ENCODE measurements at places on chromosomes 1 and 21. TPM values are rescaled to one million over a fixed set of nuclear protein-coding genes. Genes with fewer than 3 reads are reported as not detected.

- DNase-seq, result no peak
These were observed 21.1 kb upstream of the EPHB2 start for GRCh38 chr1:22689505-22689904.

DNA sequence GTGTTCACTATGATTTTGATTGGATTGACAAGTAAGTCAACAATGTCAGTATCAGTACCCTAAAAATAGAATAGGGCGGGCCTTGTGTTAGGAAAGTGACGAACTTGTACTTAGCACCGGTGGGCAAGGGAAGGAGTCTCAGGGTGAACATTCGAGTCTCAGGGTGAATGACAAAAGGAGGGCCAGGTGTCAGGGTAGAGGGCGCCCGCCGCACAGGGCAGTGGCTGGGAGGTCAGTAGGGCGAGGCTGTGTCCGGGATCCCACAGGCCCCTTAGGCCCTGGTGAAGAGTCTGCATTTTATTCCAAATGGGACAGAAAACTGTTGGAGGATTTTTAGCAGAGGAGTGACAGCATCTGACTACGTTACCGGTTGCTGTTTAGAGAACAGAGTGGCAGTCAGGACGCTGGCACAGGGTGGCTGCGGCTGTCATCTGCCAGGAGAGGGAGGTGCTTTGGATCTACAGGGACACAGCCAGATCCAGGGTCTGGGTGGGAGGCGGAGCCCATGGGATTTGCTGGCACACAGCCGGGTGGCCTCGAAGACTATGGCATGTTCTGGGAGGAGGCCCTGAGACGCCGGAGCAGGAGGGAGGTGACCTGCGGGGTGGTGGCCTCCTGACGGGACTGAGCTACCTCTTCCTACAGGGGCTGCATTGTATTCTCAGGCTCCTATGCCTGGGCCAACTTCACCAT, 11.0 kb downstream of the AGTRAP start:
- DNase-seq, result no peak

DNA sequence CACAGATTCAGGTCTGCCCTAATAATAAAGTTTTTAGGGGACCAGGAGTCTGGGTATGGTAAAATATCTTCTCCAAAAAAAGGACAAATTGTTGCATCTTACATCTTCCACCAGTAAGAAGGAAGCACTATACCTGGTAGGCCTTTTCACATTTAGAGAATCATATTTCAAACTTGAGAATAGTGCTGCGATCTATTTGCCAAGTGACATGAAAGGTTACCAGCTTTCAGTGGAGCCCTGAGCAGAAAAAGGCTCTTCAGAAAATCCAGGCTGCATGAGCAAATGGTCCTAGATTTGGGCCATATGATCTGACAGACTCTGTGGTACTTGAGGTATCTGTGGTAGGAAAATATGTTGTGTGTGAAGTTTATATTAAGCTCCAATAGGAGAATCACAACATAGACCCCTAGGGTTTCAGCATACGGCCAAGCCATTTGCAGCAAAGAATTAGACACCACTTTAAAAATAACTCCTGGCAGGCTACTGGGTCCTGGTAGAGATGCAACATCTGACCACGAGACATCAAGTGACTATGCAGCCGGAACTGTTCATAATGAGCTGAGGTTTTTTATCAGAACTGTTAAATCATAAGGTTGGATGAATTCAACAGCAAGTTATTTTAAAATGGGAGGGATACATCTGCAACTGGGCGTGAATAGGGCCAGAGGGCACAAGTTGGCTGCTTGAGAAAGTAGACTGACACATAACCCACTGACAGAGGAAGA, 38.6 kb upstream of the CCDC190 start:
- DNase-seq, result no peak

The TMPRSS3 gene
- not detected for total RNA-seq

The CELA2A gene
- total RNA-seq, result not detected

The NOS1AP gene
- 24.7 TPM for total RNA-seq

Data from A673 (cell line).